H1 (cell line): ENCODE measurements at places on chromosomes 7 and 10. TPM values are rescaled to one million over a fixed set of nuclear protein-coding genes. Genes with fewer than 3 reads are reported as not detected.
A peak's percentile ranks its signal among the peaks of the same experiment; 100 is the strongest.

DNA sequence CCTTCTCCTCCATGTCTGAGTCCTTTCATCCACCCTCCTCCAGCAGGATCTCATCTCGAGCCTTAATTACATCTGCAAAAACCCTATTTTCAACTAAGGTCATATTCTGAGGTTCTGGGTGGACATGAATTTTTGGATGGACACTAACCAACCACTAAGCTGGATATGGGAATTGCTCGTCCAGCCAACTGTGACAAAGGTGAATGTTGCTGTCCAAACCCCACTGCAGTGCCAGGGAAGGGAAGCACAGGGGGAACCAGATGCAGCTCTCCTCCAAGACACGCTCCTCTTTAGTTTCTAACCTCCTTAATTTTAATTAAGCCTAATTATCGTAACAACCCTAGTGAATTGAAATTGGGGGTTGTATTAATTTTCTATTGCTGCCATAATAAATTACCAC is 65.1 kb upstream of the EBF3 start:
- no peaks in the 10 kb centered on the region for H3K27me3 ChIP-seq
- H3K27ac ChIP-seq, result no peak overlapping the region
- no peaks in the 10 kb centered on the region for H3K4me1 ChIP-seq
- DNase-seq, result no peak

EFCAB10 gene
- 3.1 TPM in 2 replicates for total RNA-seq

GRCh38 chr7:78071491-78072200 is 273.1 kb downstream of the PHTF2 start:
- H3K4me1 ChIP-seq, result peaks cover 11% of the 10 kb centered on the region
- DNase-seq, result no peak
- no peaks in the 10 kb centered on the region for H3K27me3 ChIP-seq
- H3K4me3 ChIP-seq, result no peak overlapping the region
- no peaks in the 10 kb centered on the region for H3K36me3 ChIP-seq

GRCh38 chr10:12617191-12618175 is 268.1 kb downstream of the CAMK1D start:
- H3K4me1 ChIP-seq, result no peaks in the 10 kb centered on the region
- no peak overlapping the region for H3K4me3 ChIP-seq
- no peaks in the 10 kb centered on the region for H3K36me3 ChIP-seq
- no peaks in the 10 kb centered on the region for H3K27me3 ChIP-seq

CFAP69 gene
- 3.2 and 3.8 TPM in 2 replicates for total RNA-seq

ACBD7 gene
- total RNA-seq, result 17.8 and 19.6 TPM in 2 replicates

DNA sequence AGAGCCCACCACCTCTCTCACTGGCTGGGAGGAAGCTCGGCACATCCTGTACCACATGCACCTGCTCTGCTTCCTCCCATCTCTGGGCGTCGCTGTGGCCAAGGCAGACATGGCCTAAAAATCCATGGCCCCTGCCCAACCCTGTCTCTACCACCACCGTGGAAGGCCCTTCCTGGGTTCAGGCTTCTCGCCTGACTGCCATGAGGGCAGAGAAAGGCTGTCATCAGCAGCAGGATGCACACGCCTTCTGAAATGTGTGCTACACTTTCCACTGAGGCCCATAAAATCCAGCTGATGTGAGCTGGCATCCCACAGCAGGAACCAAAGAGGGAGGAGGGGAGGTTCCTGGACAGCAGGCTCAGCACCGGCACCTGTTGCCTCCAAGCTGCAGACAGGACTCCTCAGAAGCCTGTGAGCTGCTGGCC is 93.4 kb downstream of the PTPRN2 start:
- H3K27me3 ChIP-seq, result no peaks in the 10 kb centered on the region
- H3K4me1 ChIP-seq, result peaks cover 13% of the 10 kb centered on the region
- H3K4me3 ChIP-seq, result no peak overlapping the region
- H3K27ac ChIP-seq, result no peak overlapping the region

GRCh38 chr10:131102676-131103075 is 208.8 kb downstream of the TCERG1L start:
- H3K4me3 ChIP-seq, result no peak overlapping the region
- DNase-seq, result no peak
- no peak overlapping the region for H3K27ac ChIP-seq
- H3K4me1 ChIP-seq, result no peaks in the 10 kb centered on the region
- no peaks in the 10 kb centered on the region for H3K27me3 ChIP-seq
- no peaks in the 10 kb centered on the region for H3K36me3 ChIP-seq

- no peak overlapping the region for H3K27ac ChIP-seq
- no peaks in the 10 kb centered on the region for H3K36me3 ChIP-seq
- DNase-seq, result no peak
- no peaks in the 10 kb centered on the region for H3K27me3 ChIP-seq
These were observed 118.4 kb upstream of the WDR11 start for GRCh38 chr10:120732643-120733313.

DNA sequence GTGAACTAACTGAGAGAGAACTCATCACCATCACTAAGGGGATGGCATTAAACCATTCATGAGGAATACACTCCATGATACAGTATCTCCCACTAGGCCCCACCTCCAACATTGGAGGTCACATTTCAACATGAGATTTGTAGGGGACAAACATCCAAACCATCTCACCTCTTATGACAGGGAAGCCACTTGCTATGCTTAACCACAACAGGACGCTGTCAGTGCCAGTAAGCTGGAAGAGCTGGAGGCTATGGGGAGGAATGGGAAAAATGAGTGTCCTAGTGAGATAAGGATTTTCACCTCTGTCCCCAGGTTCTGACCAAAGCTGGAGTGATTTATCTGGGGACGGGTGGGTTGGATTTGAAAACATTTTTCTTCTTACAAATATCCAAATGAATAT is 17.6 kb downstream of the PLCE1 start:
- no peak overlapping the region for H3K4me3 ChIP-seq
- H3K4me1 ChIP-seq, result no peaks in the 10 kb centered on the region; the same call in 1 of the 2 replicates
- H3K27ac ChIP-seq, result no peak overlapping the region

PHKG1 gene
- 0.61 TPM in 1 of 2 replicates, not detected in the other for total RNA-seq

GRCh38 chr7:158685693-158686092 is 18.9 kb downstream of the NCAPG2 start:
- no peak overlapping the region for H3K27ac ChIP-seq
- no peak for DNase-seq
- H3K4me1 ChIP-seq, result no peaks in the 10 kb centered on the region
- H3K36me3 ChIP-seq, result peaks cover 20% of the 10 kb centered on the region
- H3K27me3 ChIP-seq, result no peaks in the 10 kb centered on the region

DNA sequence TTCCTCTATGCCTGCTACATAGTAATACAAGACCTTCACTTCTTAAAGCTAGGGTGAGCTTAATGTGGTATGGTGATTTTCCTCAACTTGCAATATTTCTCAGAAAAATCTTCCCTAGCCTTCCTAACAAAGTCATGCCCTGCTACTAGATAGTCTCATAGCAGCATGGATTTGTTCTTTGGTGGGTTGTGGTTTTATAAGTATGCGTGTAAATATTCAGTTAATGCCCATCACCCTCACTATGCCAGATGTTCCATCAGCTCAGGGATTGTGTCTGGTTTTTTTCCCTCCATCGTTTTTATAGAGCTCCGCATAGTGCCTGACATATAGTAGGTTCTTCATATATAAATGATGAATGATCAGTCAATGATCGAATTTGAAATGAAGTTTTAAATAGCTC is 182.8 kb downstream of the CREB5 start:
- DNase-seq, result no peak
- H3K27ac ChIP-seq, result no peak overlapping the region
- no peaks in the 10 kb centered on the region for H3K27me3 ChIP-seq
- H3K4me1 ChIP-seq, result no peaks in the 10 kb centered on the region
- no peak overlapping the region for H3K4me3 ChIP-seq

GRCh38 chr7:151662251-151662826 is 142.6 kb upstream of the RHEB start:
- H3K4me1 ChIP-seq, result no peaks in the 10 kb centered on the region
- no peaks in the 10 kb centered on the region for H3K36me3 ChIP-seq
- H3K27me3 ChIP-seq, result no peaks in the 10 kb centered on the region

- H3K4me1 ChIP-seq, result no peaks in the 10 kb centered on the region; the same call in 1 of the 2 replicates
- H3K36me3 ChIP-seq, result no peaks in the 10 kb centered on the region
- H3K27me3 ChIP-seq, result no peaks in the 10 kb centered on the region
- no peak for DNase-seq
These were observed 5.9 kb downstream of the PPP1R17 start for GRCh38 chr7:31692871-31693270.

KCND2 gene
- total RNA-seq, result 7.3 and 7.7 TPM in 2 replicates

DNA sequence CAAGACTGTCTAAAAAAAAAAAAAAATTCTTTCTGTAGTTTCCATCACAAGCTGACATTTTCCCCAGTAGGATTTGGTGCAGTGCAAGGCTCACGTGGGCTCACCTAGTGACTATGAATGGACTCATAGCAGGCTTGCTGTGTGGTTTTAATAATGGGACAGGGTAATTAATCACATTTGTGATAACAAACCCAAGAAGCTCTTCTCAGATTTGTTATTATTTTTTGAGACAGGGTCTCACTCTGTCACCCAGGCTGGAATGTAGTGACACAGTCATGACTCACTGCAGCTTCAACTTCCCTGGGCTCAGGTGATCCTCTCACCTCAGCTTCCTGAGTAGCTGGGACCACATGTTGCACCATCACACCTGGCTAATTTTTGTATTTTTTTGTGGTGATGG is 40.0 kb downstream of the NACAD start:
- DNase-seq, result no peak
- peaks cover 3% of the 10 kb centered on the region; the same call in 1 of the 2 replicates for H3K36me3 ChIP-seq
- no peak overlapping the region for H3K27ac ChIP-seq
- H3K27me3 ChIP-seq, result no peaks in the 10 kb centered on the region

- H3K4me3 ChIP-seq, result no peak overlapping the region
- no peaks in the 10 kb centered on the region for H3K4me1 ChIP-seq
- no peak overlapping the region for H3K27ac ChIP-seq
These were observed 217.9 kb upstream of the ZMIZ1 start for GRCh38 chr10:78850644-78851435.

GRCh38 chr10:126478546-126478945 is 90.3 kb upstream of the ADAM12 start:
- H3K27ac ChIP-seq, result no peak overlapping the region
- H3K4me1 ChIP-seq, result no peaks in the 10 kb centered on the region
- peak; percentile 31 for DNase-seq
- H3K36me3 ChIP-seq, result no peaks in the 10 kb centered on the region
- H3K27me3 ChIP-seq, result no peaks in the 10 kb centered on the region

DNA sequence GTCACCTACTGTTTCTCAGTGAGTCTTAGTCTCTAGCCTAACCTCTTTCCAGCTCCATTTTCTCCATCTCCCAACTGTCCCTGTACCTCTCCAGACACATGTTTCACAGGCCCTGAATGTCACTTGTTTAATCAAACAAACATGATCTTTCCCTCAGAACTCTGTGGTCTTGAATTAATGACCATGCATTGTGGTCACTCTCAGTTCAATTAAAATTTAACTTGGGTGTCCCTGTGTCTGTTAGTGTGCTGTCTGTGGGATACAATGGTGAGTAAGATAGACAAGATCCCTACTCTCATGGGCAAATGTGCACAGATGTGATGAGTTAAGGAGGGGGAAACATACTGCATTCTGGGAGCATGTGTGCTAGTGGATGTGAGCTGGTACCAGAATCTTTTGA is 65.0 kb downstream of the RBM33 start:
- H3K27me3 ChIP-seq, result no peaks in the 10 kb centered on the region
- H3K4me3 ChIP-seq, result no peak overlapping the region
- no peaks in the 10 kb centered on the region for H3K4me1 ChIP-seq
- H3K36me3 ChIP-seq, result peaks cover 36% of the 10 kb centered on the region
- no peak overlapping the region for H3K27ac ChIP-seq

- no peaks in the 10 kb centered on the region for H3K27me3 ChIP-seq
- no peak overlapping the region for H3K4me3 ChIP-seq
- DNase-seq, result no peak
- no peaks in the 10 kb centered on the region for H3K36me3 ChIP-seq
- H3K4me1 ChIP-seq, result no peaks in the 10 kb centered on the region
- H3K27ac ChIP-seq, result no peak overlapping the region
These were observed 230.6 kb upstream of the GRB10 start for GRCh38 chr7:51013218-51013786.
